GM20000 (cell line): ENCODE measurements at places on chromosomes 16 and 17.
A peak's percentile ranks its signal among the peaks of the same experiment; 100 is the strongest.

DNA sequence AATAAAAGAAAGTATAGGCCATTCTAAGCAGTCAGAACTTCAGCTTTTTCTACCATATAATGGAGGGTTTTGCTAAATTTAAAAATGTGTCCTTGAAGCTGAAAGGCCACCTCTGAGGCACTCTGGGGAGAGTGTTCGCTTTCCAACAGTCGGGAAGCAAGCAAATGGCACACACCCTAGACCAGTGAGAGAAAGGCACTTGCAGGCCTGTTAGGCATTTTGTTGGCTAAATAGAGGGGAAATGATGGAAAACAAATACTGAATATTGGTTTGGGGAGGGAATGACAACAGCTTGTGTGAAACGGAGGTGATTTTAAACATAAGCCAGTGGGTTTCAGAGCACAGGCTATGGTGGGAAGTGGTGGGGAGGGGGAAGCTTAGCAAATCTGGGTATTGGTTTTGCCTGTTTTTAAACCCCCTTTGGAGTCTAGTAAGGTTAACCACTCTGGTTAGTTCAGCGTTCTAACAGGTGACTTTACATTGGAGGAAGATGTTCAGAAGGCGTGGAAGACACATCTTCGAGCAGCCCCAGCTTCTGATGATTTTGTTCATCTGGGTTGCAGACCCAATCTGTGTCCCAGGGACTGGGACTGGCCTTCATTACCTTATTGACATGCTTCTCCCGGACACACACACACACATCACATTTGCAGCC is 90.5 kb downstream of the PRKCA start:
- no peak for DNase-seq

GRCh38 chr17:11916091-11916490 is 81.2 kb downstream of the ZNF18 start:
- no peak for DNase-seq

DNA sequence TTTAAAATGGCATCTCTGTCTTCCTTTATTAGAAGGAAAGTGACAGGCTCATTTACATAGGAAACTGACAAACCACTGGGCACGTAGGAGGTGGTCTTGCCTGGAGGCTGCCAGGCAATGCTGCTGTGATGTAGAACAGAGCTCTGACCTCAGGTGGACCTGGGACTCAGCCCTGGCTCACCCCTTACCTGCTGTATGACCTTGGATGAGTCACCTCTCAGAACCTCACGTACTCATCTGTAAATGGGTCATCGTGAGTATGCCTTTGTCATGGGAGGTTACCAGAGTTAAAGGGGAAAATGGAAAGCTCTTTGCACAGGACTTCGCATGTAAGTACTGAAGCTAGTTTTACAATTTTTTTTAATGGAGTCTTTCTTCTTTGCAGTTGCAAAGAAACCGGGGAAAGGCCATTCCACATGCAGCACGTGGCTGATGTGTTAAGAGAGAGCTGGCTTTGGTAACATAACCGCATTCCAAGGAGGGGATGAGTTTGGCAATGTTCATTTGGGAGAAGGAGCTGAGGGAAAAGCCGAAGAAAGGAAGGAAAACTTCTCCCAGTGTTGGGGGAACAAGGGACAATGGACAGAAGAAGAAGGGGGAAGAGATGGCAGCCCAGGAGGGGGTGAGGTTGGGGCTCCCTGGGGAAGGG is 37.4 kb upstream of the LONP2 start:
- no peak for DNase-seq

DNA sequence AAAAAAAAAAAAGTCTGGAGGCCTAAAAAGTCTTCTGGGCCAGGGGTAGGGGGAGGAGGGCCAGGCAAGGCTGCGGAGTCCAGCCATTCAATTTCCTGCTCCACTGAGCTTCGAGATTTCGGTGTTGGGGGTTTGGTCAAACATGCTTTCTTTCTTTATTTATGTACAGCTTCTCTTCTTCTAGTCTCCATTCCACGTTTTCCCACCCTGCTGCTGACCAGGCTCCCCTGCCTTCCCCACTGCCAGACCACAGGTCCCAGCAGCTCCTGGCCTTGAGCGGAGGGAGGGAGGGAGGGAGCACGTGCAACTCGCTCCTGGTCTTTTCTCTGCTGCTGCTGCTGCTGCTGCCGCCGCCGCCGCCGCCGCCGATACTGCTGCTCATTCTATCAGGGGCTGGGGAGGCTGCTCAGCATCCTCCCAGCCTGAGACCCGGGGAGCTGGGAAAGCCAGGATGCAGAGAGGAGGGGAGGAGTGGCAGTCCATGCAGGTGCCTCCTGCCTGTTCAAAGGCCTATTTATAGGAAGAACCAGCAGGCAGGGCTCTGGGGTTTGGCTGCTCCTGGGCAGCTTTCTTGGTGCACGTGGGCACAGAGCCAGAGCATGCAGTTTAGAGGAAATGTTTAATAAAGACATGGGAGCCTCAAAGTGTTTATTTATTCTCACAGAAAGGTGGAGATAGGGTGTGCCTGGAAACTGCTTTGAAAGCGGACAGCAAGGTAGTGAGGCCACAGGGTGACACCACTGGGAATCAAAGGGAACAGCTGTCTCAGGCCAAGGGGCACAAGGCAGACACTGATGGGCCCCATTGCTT is 23.4 kb upstream of the ZFHX3 start:
- DNase-seq, result no peak

DNA sequence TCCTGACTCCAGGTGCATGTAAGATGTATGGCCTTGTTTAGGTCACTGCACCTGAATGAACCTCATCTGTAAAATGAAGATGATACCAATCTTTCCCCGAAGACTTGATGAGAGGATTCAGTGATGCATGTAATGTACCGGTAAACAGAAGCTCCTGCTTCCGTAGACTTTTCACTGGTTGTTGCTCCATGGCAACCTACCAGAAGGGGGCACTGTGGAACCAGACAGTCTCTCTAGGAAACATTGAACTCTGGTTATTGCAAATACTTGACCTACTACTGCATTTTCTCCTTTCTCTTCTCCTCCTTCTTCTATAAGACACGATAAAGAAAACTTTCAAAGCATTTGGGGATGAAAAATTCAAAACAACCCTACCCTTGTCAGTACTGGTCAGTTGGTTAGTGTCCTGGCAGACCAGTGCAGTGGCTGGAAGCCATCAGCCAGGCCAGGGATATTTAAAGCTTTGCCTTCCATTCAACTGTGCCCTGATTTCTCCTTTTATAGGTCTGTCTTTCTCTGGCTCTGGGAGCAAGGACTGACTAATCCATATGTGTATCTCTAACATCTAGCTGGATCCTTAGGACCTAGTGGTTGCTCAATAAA is 667.4 kb upstream of the SALL1 start:
- peak; percentile 12 for DNase-seq

- no peak for DNase-seq
Measured at GRCh38 chr16:8866118-8866883, 2.5 kb downstream of the CARHSP1 start.

DNA sequence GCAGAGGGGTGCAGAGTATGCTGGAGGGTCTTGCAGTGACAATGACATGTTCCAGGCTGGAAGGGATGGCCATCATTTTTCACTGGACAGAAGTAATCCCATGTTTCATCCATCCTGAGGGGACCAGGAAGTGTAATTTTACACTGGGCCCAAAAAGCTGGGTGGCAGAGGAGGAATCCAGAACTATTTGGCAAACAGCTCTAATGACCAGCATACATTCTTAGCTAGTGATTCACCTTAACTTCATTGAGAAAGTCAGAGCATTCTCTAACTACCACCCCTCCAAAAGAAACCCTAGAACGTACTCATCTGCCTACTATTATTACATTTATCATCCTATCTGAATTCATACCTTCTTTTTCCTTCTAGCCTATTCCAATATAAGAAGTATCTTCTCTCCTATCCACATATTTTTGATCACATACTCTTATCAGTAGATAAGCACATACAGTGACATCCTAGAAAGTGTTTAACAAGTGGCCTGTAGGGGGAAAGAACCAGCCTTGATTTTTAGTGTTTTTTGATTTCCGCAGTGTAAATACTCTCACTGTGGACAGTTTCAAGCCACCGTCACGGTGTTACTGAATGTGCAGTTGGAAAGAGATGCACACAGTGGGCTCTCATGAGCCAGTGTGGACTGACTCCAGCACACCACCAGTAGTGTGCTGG is 118.1 kb downstream of the FTO start:
- DNase-seq, result no peak

DNA sequence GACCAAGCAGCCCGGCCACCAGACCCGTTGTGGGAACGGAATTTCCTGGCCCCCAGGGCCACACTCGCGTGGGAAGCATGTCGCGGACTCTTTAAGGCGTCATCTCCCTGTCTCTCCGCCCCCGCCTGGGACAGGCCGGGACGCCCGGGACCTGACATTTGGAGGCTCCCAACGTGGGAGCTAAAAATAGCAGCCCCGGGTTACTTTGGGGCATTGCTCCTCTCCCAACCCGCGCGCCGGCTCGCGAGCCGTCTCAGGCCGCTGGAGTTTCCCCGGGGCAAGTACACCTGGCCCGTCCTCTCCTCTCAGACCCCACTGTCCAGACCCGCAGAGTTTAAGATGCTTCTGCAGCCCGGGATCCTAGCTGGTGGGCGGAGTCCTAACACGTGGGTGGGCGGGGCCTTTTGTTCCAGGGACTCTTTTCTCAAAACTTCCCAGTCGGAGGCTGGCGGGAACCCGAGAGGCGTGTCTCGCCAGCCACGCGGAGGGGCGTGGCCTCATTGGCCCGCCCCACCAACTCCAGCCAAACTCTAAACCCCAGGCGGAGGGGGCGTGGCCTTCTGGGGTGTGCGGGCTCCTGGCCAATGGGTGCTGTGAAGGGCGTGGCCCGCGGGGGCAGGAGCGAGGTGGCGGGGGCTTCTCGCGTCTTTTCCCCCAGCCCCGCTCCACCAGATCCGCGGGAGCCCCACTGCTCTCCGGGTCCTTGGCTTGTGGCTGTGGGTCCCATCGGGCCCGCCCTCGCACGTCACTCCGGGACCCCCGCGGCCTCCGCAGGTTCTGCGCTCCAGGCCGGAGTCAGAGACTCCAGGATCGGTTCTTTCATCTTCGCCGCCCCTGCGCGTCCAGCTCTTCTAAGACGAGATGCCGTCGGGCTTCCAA is at the start of gene SLC2A4:
SLC2A4 (plus strand) TSS at position 645 of the 879 bp plus-strand sequence; CDS start at position 862, 217 bp downstream.
- peak; percentile 96 for DNase-seq

- DNase-seq, result no peak
Measured at GRCh38 chr16:57190136-57190535, 4.0 kb downstream of the RSPRY1 start.

DNA sequence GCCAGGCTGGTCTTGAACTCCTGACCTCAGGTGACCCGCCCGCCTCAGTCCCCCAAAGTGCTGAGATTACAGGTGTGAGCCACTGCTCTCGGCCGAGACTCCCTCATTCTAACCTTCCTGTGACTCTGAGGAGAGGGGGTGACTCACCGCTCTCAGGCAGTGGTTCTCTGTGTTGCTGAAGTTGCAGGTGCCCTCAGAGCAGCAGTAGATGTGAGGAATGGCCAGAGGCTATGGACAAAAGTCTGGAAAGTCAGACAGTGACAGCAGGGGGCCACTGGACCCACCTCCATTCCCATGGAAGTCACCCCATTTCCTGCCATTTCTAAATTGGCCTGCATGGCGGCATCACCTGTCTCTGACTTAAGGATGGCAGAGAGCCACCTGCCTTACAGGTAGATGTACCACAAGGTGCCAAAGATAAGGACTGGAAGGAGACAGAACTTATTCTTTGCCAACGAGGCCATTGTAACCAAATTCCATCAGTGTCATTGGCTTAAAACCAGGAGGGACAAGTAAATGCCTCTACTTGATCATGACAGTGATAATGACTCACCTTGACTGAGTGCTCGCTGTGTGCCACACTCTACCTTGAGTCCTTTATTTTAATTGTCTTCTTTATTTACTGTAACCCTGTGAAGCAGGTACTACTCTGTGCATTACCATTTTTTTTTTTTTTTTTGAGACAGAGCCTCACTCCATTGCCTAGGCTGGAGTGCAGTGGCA is 15.3 kb upstream of the CNOT1 start:
- DNase-seq, result no peak

- no peak for DNase-seq
Measured at GRCh38 chr16:2795395-2796143, 2.7 kb upstream of the PRSS41 start.

DNA sequence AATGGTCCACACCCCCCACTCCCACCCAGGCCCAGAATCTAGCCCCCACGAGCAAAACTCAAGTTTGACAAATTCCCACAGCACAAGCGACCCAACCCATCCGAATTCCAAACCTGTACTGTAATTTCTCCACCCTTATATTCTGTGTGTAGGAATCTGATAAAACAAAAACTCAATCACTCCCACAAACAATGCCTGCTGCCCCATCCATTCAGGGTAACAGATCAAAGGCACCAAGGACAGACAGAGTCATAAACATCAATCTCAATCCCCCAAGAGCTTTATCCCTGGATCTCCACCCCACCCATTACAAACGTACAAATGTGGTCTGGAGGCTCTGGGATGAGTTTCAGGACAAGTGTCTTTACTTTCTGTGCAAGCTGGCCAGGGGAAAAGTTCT is 157.8 kb downstream of the AXIN2 start:
- DNase-seq, result no peak

GRCh38 chr17:49277638-49278037 is 47.1 kb upstream of the PHOSPHO1 start:
- no peak for DNase-seq

DNA sequence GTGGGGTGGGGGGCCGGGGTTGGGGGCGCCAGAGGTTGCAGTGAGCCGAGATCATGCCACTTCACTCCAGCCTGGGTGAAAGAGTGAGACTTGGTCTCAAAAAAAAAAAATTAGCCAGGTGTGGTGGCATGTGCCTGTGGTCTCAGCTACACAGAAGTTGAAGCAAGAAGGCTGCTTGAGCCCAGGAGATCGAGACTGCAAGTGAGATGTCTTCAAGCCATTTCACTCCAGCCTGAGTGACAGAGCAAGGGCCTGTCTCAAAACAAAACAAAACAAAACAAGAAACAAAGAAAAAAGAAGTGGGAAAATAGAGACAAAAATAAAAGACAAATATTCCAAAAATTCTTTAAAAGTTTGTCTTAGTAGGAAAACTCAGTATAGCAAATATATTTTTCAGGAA is 135.1 kb upstream of the CORO6 start:
- DNase-seq, result no peak

- DNase-seq, result no peak
Measured at GRCh38 chr17:50196826-50197225, 4.6 kb downstream of the COL1A1 start.

GRCh38 chr16:19549673-19550072 is 5.8 kb upstream of the VPS35L start:
- no peak for DNase-seq

GRCh38 chr16:28062261-28062846 is 1.2 kb downstream of the GSG1L start:
- DNase-seq, result no peak

DNA sequence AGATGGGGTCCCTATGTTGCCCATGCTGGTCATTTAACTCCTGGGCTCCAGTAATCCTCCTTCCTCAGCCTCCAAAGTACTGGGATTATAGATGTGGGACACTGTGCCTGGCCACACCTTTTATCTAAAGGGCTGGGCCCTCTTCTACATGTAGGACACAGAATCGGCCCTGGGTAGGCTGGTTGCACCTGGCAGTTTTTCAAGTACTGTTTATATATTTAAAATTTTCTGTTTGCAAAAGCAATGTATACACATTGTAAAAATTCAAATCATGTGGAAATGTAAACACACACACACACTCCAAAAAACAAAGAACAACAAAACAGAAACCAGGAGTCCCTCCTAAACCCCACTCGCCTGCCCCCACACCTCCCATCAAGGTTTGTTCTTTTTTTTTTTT is 28.1 kb upstream of the SIAH1 start:
- no peak for DNase-seq

GRCh38 chr16:89552329-89552728 is 8.2 kb upstream of the RPL13 start:
- DNase-seq, result no peak

- DNase-seq, result no peak
Measured at GRCh38 chr16:79128706-79129105, 471.8 kb downstream of the MAF start.
